Upper lobe of right lung (tissue), 1 donor: ENCODE measurements at places on chromosomes 5 and 9. TPM values are rescaled to one million over a fixed set of nuclear protein-coding genes. Genes with fewer than 3 reads are reported as not detected.

Gene FOXD4L5
- total RNA-seq = 0.41 TPM

DNA sequence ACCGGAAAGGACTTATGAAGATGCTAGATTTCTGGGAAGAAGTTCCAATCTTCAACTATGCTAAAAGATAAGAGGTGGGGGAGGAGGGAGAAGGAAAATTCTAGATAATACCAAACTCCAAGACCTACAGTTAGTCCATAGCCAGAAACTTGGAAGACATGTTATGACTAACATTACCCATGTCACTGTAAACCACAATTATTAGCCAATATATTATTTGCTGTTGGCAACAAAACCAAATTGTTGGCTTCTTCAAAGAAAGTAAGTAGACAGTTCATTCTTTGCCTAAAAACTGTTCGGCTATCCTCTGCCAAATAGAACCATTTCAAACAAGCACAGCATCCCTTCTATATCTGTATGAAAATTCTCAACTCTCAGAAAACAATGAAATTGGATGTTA is 25.1 kb downstream of the PRLR start:
- no peaks in the 10 kb centered on the region for H3K4me1 ChIP-seq
- no peaks in the 10 kb centered on the region for H3K27me3 ChIP-seq
- DNase-seq = no peak
- H3K36me3 ChIP-seq = no peaks in the 10 kb centered on the region
- no peak overlapping the region for H3K4me3 ChIP-seq
- no peak overlapping the region for H3K27ac ChIP-seq

Gene LECT2
- not detected for total RNA-seq

GRCh38 chr9:114494776-114495569 is 10.3 kb downstream of the WHRN start:
- no peak overlapping the region for H3K27ac ChIP-seq
- H3K36me3 ChIP-seq = no peaks in the 10 kb centered on the region
- H3K4me3 ChIP-seq = no peak overlapping the region
- H3K4me1 ChIP-seq = peaks cover 5% of the 10 kb centered on the region

- no peak for DNase-seq
- H3K36me3 ChIP-seq = peaks cover 14% of the 10 kb centered on the region
- H3K27ac ChIP-seq = no peak overlapping the region
- no peaks in the 10 kb centered on the region for H3K4me1 ChIP-seq
Observed at GRCh38 chr5:6362846-6363245, 15.5 kb downstream of the MED10 start.

GRCh38 chr5:3794611-3795010 is 199.0 kb downstream of the IRX1 start:
- H3K4me1 ChIP-seq = no peaks in the 10 kb centered on the region
- H3K36me3 ChIP-seq = no peaks in the 10 kb centered on the region
- no peaks in the 10 kb centered on the region for H3K27me3 ChIP-seq
- DNase-seq = no peak
- H3K4me3 ChIP-seq = no peak overlapping the region

- no peaks in the 10 kb centered on the region for H3K27me3 ChIP-seq
- peak overlapping the region; percentile 75 for H3K27ac ChIP-seq
- DNase-seq = peak; percentile 70
- peaks cover 2% of the 10 kb centered on the region for H3K36me3 ChIP-seq
- peaks cover 47% of the 10 kb centered on the region for H3K4me1 ChIP-seq
- H3K4me3 ChIP-seq = peak overlapping the region; percentile 46
Observed at GRCh38 chr5:173917788-173918786, 29.9 kb downstream of the CPEB4 start.

GRCh38 chr9:129486756-129487657 is 133.9 kb downstream of the C9orf50 start:
- H3K4me1 ChIP-seq = peaks cover 69% of the 10 kb centered on the region
- no peaks in the 10 kb centered on the region for H3K36me3 ChIP-seq
- DNase-seq = peak; percentile 76
- H3K27me3 ChIP-seq = no peaks in the 10 kb centered on the region

- no peak overlapping the region for H3K27ac ChIP-seq
- no peak overlapping the region for H3K4me3 ChIP-seq
- H3K4me1 ChIP-seq = no peaks in the 10 kb centered on the region
- H3K36me3 ChIP-seq = no peaks in the 10 kb centered on the region
- no peak for DNase-seq
Observed at GRCh38 chr9:78050421-78050820, 18.8 kb upstream of the GNAQ start.

Gene TYRP1
- total RNA-seq = 7.1 TPM

DNA sequence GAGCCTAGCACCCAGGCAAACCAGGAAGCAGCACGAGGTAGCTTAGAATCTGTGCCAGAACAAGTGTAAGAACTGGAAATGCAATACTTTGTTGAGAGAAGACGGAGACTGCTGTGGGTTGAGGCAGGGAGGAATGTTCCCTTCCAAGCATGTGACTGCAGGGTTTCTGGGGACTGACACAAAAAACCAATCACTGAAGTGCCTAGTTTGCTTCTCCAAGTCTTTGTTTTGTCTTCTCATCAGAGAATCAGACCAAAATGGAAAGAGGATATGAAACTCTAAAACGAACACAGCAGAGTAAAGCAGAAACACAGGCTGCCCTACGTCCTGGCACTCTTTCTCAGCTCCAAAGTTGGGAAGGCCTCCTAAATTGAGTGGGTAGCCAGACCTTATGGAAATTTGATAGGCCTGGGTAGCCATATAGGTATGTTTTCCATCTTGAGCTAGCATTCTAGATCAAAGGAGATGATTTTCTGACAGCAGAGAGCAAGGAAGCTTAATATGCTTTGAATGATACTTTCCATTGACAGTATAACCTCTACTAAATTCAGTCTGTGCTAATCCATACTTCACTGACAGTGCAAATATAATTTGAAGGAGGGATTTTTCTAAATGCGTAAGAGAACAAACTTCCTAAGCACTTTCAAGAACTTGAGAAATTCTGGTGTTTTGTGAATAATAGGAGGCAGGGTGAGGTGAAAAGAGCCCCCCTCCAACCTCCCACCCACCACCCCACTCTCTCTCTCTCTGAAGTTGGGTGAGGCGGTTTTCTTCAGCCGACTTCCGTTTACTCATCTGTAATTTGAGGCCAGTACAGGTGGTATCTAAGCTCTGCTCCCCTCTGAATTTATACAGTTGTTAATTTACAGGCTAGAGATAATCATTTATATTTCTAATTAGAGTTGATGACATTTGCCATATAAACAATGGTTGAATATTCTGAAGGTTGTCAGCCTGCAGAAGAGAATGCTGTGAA is 5.5 kb downstream of the ADRB2 start:
- DNase-seq = no peak
- no peaks in the 10 kb centered on the region for H3K27me3 ChIP-seq
- H3K27ac ChIP-seq = peak overlapping the region; percentile 73
- peak overlapping the region; percentile 60 for H3K4me3 ChIP-seq
- H3K36me3 ChIP-seq = no peaks in the 10 kb centered on the region
- H3K4me1 ChIP-seq = peaks cover 48% of the 10 kb centered on the region

Gene TAF9
- 31.7 TPM for total RNA-seq

DNA sequence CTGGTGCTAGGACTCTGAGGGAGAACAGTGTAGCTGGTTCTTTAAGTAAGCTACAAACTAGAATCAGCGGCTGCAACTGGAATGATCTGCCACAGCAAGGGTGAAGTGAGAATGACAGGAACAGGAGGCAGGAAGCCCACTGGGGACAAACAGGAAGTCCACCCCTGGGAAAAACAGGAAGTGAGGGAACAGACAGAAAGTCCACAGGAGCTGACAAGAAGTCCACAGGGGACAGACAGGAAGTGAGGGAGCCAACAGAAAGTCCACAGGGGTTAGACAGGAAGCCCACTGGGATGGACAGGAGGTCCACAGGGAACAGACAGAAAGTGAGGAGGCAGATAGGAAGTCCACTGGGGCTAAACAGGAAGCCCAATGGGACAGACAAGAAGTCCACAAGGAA is 15.5 kb downstream of the ADAMTS16 start:
- no peak overlapping the region for H3K4me3 ChIP-seq
- H3K36me3 ChIP-seq = no peaks in the 10 kb centered on the region
- H3K27ac ChIP-seq = no peak overlapping the region
- H3K4me1 ChIP-seq = peaks cover 5% of the 10 kb centered on the region

- no peak overlapping the region for H3K4me3 ChIP-seq
- DNase-seq = no peak
- H3K27ac ChIP-seq = no peak overlapping the region
- H3K4me1 ChIP-seq = peaks cover 32% of the 10 kb centered on the region
- H3K27me3 ChIP-seq = no peaks in the 10 kb centered on the region
Observed at GRCh38 chr9:70566066-70566465, 151.6 kb upstream of the KLF9 start.

Gene IL13
- not detected for total RNA-seq

Gene RAI14
- total RNA-seq = 79.6 TPM

GRCh38 chr9:134682026-134682425 is 40.4 kb downstream of the COL5A1 start:
- H3K4me1 ChIP-seq = no peaks in the 10 kb centered on the region
- H3K27ac ChIP-seq = no peak overlapping the region
- no peak overlapping the region for H3K4me3 ChIP-seq
- DNase-seq = peak; percentile 53

DNA sequence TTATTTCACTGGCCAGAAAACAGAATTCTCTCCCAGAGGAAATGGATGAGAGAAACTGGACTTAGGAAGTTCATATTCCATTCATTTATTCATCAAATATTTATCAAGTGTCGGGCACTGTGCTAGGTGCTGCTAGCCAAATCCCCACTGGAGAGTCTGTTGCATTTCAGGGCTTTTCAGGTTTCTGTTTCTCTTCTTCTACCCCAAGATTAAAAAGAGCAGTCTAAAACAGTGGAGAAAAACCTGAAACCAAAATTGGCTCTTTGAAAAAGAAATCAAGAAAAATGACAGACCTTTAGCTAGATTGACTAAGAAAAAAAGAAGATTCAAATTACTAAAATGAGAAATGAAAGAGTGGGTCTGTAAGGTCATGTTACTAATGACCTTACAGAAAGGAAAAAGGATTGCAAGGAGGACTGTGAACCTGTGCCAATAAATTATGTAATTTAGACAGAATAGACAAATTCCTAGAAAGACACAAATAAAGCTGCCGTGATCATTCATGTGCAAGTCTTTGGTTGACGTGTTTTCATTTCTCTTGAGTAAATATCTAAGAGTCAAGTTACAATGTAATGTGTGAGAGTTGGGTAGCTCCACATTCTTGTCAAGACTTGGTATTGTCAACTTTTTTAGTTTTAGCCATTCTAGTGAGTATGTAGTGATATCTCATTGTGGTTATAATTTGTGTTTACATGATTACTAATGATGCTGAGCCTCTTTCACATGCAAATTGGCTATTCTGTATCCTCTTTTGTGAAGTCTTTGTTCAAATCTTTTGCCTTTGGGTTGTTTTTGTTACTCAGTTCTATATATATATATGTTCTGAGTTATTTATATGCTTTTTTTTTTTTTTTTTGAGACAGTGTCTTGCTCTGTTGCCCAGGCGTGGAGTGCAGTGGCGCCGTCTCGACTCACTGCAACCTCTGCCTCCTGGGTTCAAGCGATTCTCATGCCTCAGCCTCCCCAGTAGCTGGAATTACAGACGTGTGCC is 23.7 kb downstream of the SNX30 start:
- no peak overlapping the region for H3K27ac ChIP-seq
- no peak overlapping the region for H3K4me3 ChIP-seq
- H3K4me1 ChIP-seq = peaks cover 32% of the 10 kb centered on the region

- no peaks in the 10 kb centered on the region for H3K27me3 ChIP-seq
- H3K36me3 ChIP-seq = no peaks in the 10 kb centered on the region
- H3K4me3 ChIP-seq = no peak overlapping the region
- no peak for DNase-seq
Observed at GRCh38 chr5:118924006-118924389, 64.3 kb downstream of the DTWD2 start.

DNA sequence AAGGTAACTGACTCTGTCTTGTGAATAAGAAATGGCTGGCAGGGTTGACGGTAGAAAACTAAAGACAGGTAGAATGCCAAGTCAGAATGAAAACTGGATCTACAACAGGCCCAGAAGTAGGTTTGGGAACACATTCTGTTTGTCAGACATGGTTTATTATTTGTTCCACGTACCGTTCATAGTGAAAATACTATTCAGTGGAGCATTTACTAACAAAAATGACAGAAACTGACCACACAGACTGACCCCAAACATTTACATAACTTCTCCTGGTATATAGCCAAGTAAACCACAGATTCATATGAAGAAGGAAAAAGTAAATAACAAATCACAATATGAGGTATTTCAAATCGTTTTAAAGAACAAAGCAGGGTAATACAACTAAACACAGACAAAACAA is 73.7 kb downstream of the SLC38A9 start:
- H3K36me3 ChIP-seq = no peaks in the 10 kb centered on the region
- DNase-seq = no peak
- no peaks in the 10 kb centered on the region for H3K27me3 ChIP-seq
- H3K27ac ChIP-seq = no peak overlapping the region
- H3K4me1 ChIP-seq = peaks cover 27% of the 10 kb centered on the region

Gene ENTPD2
- total RNA-seq = 0.41 TPM

- H3K4me1 ChIP-seq = no peaks in the 10 kb centered on the region
- no peaks in the 10 kb centered on the region for H3K27me3 ChIP-seq
- H3K27ac ChIP-seq = no peak overlapping the region
- H3K36me3 ChIP-seq = peaks cover 96% of the 10 kb centered on the region
Observed at GRCh38 chr9:108897324-108898096, 35.4 kb downstream of the ACTL7A start.

DNA sequence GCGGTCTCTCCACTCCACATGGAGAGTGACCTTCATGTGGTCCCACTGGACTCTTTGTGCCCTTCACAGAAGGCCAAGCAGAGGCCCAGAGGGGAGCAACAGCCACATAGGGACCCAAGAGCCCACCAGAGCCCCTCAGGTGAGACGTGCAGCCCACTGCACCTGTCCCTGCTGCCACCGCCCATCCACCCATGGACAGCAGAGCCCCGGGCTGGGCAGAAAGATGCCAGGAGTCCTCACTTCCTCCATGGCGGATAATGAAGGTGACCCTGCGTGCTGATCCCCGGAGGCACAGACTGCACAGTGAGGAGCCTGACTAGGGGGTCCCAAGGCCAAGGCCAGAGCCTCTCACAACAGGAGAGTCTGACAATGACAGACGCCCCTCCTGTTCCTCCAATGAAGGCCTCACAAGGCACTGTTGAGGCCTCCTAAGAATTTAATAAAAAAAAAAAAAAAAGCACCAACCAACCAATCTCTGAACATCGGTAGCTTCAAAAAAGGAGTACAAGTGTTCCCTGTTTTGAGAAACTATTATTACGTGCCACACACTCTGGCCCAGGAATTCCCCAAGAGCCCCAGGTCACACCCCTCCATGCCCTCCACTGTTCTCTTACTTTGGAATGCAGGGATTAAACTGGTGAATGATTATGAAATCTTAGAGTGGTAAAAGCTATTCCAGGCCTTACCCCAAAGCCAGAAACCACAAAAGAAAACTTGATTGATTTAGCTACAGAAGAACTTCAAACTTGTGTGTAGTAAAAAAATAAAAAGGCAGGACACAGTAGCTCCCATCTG is 2.8 kb upstream of the PPP1R26 start:
- no peak overlapping the region for H3K4me3 ChIP-seq
- peak overlapping the region; percentile 58 for H3K27ac ChIP-seq
- peaks cover 19% of the 10 kb centered on the region for H3K4me1 ChIP-seq
- DNase-seq = no peak
- H3K27me3 ChIP-seq = no peaks in the 10 kb centered on the region

- no peaks in the 10 kb centered on the region for H3K36me3 ChIP-seq
- peak overlapping the region; percentile 8 for H3K4me3 ChIP-seq
- H3K4me1 ChIP-seq = peaks cover 42% of the 10 kb centered on the region
- no peaks in the 10 kb centered on the region for H3K27me3 ChIP-seq
- DNase-seq = peak; percentile 70
- peak overlapping the region; percentile 49 for H3K27ac ChIP-seq
Observed at GRCh38 chr5:157540707-157541446, 34.7 kb downstream of the ADAM19 start.

Gene IFNA13
- not detected for total RNA-seq

GRCh38 chr9:17824191-17824590 is 245.3 kb downstream of the SH3GL2 start:
- no peaks in the 10 kb centered on the region for H3K36me3 ChIP-seq
- no peaks in the 10 kb centered on the region for H3K27me3 ChIP-seq
- no peaks in the 10 kb centered on the region for H3K4me1 ChIP-seq
- no peak overlapping the region for H3K4me3 ChIP-seq
- no peak overlapping the region for H3K27ac ChIP-seq
